Chondrocyte (in vitro differentiated cells): ENCODE measurements at places on chromosomes 7 and 10. TPM values are rescaled to one million over a fixed set of nuclear protein-coding genes. Genes with fewer than 3 reads are reported as not detected.
A peak's percentile ranks its signal among the peaks of the same experiment; 100 is the strongest.

DNA sequence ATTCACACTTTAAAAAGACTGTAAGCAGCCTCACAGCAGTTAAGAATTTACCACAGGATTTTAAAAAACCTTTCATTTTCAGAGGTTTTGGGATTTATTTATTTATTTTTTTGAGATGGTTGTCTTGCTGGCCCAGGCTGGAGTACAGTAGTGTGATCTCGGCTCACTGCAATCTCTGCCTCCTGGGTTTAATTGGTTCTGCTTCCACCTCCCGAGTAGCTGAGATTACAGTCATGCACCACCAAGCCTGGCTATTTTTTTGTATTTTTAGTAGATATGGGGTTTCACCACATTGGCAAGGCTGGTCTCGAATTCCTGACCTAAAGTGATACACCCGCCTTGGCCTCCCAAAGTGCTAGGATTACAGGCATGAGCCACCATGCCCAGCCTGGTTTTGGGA lies 19.1 kb downstream of the MINDY4 start:
- H3K27ac ChIP-seq, result no peak overlapping the region
- peaks cover 20% of the 10 kb centered on the region for H3K36me3 ChIP-seq
- H3K4me3 ChIP-seq, result no peak overlapping the region
- peaks cover 25% of the 10 kb centered on the region for H3K4me1 ChIP-seq
- no peaks in the 10 kb centered on the region for H3K27me3 ChIP-seq
- no peak for DNase-seq

- DNase-seq, result no peak
- H3K4me3 ChIP-seq, result no peak overlapping the region
- H3K27me3 ChIP-seq, result no peaks in the 10 kb centered on the region
- H3K27ac ChIP-seq, result no peak overlapping the region
Observed at GRCh38 chr7:20201380-20201779, 15.8 kb downstream of the MACC1 start.

Gene ZNF804B
- total RNA-seq, result not detected in 3 replicates

Gene ASIC3
- 2.2 to 4.9 TPM (median 2.4 TPM) in 3 replicates for total RNA-seq

Gene EIF3B
- 120 to 135 TPM (median 121 TPM) in 3 replicates for total RNA-seq

DNA sequence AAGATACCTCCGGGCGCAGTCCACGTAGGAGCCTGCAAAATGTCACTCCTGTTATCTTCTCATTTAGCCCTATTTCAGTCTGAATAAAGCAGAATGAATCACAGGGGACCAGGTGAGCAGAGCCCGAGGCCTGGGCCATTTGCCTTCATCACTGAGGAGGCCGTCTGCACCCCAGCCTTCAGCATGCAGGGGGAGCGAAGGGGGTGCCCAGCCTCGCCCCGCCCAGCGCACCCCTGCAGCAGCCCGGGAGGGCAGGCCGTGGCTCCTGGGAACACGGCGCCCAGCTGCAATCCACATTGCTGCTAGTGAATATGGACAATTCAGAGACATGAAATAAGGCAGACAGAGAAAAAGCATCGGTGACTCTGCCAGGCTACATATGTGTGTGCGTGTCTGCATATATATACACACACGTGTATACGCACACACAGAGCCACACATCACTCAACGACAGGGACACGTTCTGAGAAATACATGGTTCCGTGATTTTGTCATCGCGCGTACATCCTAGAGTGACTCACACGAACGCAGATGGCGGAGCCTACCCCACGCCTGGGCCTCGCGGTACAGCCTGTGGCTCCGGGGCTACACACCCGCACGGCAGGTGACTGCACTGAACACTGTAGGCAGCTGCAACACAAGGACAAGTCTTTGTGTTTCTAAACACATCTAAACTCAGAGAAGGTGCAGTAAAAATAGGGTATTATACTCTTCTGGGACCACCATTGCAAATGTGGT lies 15.2 kb upstream of the ELFN1 start:
- no peak overlapping the region for H3K27ac ChIP-seq
- H3K27me3 ChIP-seq, result peaks cover 31% of the 10 kb centered on the region
- H3K36me3 ChIP-seq, result no peaks in the 10 kb centered on the region
- H3K4me3 ChIP-seq, result no peak overlapping the region
- no peak for DNase-seq

GRCh38 chr10:88499569-88500470 lies 83.3 kb downstream of the RNLS start:
- H3K27ac ChIP-seq, result no peak overlapping the region
- H3K4me3 ChIP-seq, result no peak overlapping the region
- no peak for DNase-seq

DNA sequence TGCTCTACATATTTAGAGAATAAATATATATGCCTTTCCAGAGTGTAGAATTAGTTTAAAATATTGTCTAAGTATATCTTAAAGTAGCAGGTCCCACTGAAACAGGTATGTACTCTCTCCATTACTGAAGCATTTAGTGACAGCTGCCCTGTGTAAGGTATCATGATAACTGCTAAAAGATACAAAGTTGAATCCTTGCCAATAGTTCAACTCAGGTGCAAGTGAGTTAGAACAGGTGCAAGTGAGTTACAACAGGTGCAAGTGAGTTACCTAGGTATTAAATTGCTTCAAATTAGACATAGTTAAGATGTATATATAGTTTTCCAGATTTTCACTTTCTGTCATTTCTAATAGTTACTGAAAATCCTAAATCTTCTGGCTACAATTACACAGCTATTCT lies 119.1 kb downstream of the CNOT4 start:
- no peak overlapping the region for H3K27ac ChIP-seq
- H3K27me3 ChIP-seq, result no peaks in the 10 kb centered on the region
- H3K4me3 ChIP-seq, result no peak overlapping the region
- no peak for DNase-seq

Gene NEUROD6
- total RNA-seq, result not detected in 3 replicates

Gene CCDC201
- not detected in 3 replicates for total RNA-seq

Gene PITX3
- total RNA-seq, result not detected in 3 replicates

Gene AGBL3
- total RNA-seq, result 0.30 to 0.94 TPM (median 0.69 TPM) in 3 replicates

- peaks cover 3% of the 10 kb centered on the region for H3K27me3 ChIP-seq
- no peak overlapping the region for H3K27ac ChIP-seq
- no peaks in the 10 kb centered on the region for H3K36me3 ChIP-seq
- DNase-seq, result no peak
Observed at GRCh38 chr7:128381161-128381821, 19.8 kb upstream of the PRRT4 start.

- peak overlapping the region; percentile 100 for H3K4me3 ChIP-seq
- H3K27me3 ChIP-seq, result no peaks in the 10 kb centered on the region
- DNase-seq, result peak; percentile 81
- H3K27ac ChIP-seq, result peak overlapping the region; percentile 98
Observed at GRCh38 chr10:73998929-73999691, 1.2 kb downstream of the VCL start.

Gene C10orf53
- total RNA-seq, result not detected in 3 replicates

Gene C10orf88
- total RNA-seq, result 11.7 to 15.2 TPM (median 12.5 TPM) in 3 replicates

- H3K27ac ChIP-seq, result no peak overlapping the region
- no peak for DNase-seq
- H3K27me3 ChIP-seq, result peaks cover 29% of the 10 kb centered on the region
- peaks cover 6% of the 10 kb centered on the region for H3K4me1 ChIP-seq
Observed at GRCh38 chr7:44338600-44338999, 13.2 kb upstream of the CAMK2B start.

DNA sequence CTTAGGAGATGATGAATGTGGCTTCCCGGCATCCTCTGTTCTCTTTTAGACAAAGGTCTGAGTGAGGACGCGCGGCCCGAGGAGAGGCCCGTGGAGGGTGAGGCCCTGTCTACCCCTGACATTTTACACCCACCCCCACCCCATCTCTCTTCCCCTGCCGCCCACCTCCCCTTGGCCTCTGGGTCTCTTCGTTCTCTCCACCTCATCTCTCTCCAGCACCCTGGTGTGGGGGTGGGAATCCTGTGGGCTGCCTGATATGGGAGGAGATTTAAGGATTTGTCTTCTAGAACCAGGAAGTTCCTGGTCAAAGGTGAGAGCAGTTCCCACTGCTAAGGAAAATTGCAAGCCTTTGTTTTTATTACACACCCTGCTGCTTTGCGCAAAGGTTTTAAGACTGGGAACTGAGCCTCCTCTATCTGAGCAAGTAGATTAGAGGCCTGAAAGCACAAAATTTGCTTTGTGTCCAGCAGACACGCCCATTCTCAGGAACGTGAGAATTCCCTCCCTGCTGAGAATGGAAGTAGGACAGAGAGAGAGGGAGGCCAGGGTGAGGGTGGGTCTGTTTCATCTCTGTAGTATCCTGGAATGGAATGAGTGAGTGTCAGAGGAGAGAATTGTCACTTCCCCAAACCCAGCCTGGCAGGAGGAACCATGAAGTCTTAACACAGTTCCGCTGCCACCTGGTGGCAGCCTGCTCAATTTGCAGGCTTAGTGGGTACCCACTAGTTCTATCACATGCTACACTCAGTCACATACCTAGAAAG lies 91.2 kb downstream of the GTF2IRD1 start:
- no peak overlapping the region for H3K4me3 ChIP-seq
- peaks cover 28% of the 10 kb centered on the region for H3K36me3 ChIP-seq
- DNase-seq, result no peak
- H3K27ac ChIP-seq, result no peak overlapping the region
- no peaks in the 10 kb centered on the region for H3K27me3 ChIP-seq

- no peak for DNase-seq
- H3K4me3 ChIP-seq, result no peak overlapping the region
- no peak overlapping the region for H3K27ac ChIP-seq
- H3K27me3 ChIP-seq, result no peaks in the 10 kb centered on the region
- H3K4me1 ChIP-seq, result peaks cover 5% of the 10 kb centered on the region
Observed at GRCh38 chr7:128427289-128427891, 17.6 kb upstream of the IMPDH1 start.

DNA sequence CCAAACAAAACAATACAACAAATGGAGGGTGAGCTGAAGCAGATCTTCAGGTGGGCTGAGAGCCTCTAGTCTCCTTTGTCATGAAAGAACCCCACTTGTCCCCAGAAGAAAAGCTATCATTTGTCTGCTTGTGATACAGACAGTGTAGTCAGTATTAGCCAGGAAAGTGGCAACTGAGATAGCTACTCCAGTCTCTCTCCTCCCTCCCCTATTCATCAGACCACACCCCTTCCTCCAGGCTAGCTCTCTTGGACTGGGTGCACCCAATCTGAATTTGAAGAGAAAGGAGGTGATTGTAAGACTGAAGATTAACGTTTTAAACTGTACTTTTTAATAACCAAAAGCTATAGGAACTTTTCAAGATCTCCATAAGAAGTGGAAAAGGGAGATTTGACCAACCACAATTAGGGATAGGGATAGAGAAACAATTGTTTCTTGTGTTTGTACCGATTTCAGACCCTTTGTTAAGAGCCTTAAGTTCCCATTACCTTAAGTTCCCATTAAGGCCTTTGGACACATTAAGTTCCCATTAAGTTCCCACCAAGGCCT lies 14.1 kb downstream of the BMPR1A start:
- peaks cover 63% of the 10 kb centered on the region for H3K4me1 ChIP-seq
- no peaks in the 10 kb centered on the region for H3K27me3 ChIP-seq
- no peak for DNase-seq
- no peak overlapping the region for H3K4me3 ChIP-seq
- H3K27ac ChIP-seq, result no peak overlapping the region

- H3K27ac ChIP-seq, result no peak overlapping the region
- no peaks in the 10 kb centered on the region for H3K27me3 ChIP-seq
- H3K4me1 ChIP-seq, result no peaks in the 10 kb centered on the region
- no peaks in the 10 kb centered on the region for H3K36me3 ChIP-seq
- no peak for DNase-seq
- H3K4me3 ChIP-seq, result no peak overlapping the region
Observed at GRCh38 chr10:70490142-70490541, 11.6 kb downstream of the PALD1 start.

DNA sequence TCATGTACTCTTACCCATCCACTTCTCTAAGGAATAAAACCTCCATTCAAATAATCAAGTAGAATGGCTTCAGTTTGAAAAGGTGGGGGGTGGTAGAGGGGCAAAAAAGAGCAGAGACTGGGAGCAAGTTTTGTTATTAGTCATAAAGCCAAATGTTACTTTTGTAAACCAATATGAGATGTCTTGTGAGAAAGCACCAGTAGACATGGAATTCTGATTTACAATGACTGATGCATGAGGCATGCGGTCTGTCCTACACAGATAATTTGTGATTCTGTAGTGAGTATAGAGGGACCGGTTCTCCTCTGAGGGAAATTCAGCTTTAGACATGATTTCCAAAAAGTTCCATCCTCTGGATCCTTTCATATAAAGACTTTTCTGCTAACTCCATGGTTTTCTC lies 12.9 kb upstream of the ABCA13 start:
- H3K27ac ChIP-seq, result peak overlapping the region; percentile 6
- H3K36me3 ChIP-seq, result no peaks in the 10 kb centered on the region
- no peak overlapping the region for H3K4me3 ChIP-seq
- DNase-seq, result no peak
- H3K4me1 ChIP-seq, result peaks cover 12% of the 10 kb centered on the region
- peaks cover 3% of the 10 kb centered on the region for H3K27me3 ChIP-seq

GRCh38 chr10:97796651-97797050 lies 24.9 kb upstream of the SFRP5 start:
- H3K27me3 ChIP-seq, result peaks cover 29% of the 10 kb centered on the region
- H3K36me3 ChIP-seq, result peaks cover 6% of the 10 kb centered on the region
- DNase-seq, result no peak
- H3K4me3 ChIP-seq, result no peak overlapping the region
- no peaks in the 10 kb centered on the region for H3K4me1 ChIP-seq

Gene PTPN20
- total RNA-seq, result not detected in 3 replicates

Gene CISD1
- 22.6 to 37.7 TPM (median 25.5 TPM) in 3 replicates for total RNA-seq

Gene AVPI1
- total RNA-seq, result 5.1 to 7.7 TPM (median 6.5 TPM) in 3 replicates

DNA sequence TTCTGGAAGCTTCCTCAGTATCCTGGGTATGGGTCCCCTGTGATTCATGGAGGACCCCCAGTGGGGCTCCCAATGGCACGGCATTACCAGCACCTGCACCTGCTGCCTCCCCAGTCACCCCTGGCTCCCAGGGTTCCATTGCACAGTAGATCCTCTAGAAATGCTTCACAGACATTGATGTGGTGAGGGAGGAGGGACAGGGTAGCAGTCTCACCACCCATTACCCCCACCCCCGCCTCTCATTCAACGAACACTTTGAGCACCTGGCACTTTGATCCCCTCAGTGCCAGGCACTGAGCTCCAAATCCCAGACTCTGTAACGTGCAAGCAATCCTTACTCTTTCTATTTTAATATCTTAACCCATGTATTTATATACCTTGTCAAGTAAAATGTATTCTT lies 26.8 kb upstream of the PSAP start:
- no peaks in the 10 kb centered on the region for H3K36me3 ChIP-seq
- no peak for DNase-seq
- no peak overlapping the region for H3K4me3 ChIP-seq

Gene PODXL
- total RNA-seq, result 11.9 to 14.5 TPM (median 14.0 TPM) in 3 replicates

- peaks cover 14% of the 10 kb centered on the region for H3K27me3 ChIP-seq
- no peak overlapping the region for H3K4me3 ChIP-seq
- no peaks in the 10 kb centered on the region for H3K4me1 ChIP-seq
- no peaks in the 10 kb centered on the region for H3K36me3 ChIP-seq
- DNase-seq, result no peak
- no peak overlapping the region for H3K27ac ChIP-seq
Observed at GRCh38 chr7:159040912-159041711, 103.6 kb downstream of the VIPR2 start.

DNA sequence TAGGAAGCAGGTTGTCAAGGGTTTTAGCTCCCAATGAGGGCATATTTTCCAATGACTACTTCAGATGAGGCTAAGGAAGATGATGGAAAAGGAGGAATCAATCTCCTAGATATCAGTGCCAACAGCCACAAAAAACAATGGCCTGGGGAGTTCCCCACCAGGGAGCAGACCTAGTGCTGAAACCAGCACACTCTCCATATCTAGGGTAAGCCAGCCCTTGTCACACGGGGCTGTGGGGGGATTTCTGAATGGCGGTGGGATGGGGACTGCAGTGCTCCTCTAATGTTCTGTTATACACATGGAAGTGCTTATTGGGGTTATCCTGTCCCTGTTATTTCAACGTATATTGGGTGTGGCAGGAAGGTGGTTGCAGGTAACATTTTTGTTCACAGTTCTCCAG lies 18.5 kb downstream of the EPC1 start:
- H3K4me3 ChIP-seq, result no peak overlapping the region
- no peaks in the 10 kb centered on the region for H3K27me3 ChIP-seq
- peaks cover 76% of the 10 kb centered on the region for H3K4me1 ChIP-seq
- no peak overlapping the region for H3K27ac ChIP-seq
- no peak for DNase-seq
- H3K36me3 ChIP-seq, result no peaks in the 10 kb centered on the region
